ENCODE measurements at places on chromosomes 1 and 21.

GRCh38 chr1:186819126-186819525 is 9.6 kb upstream of the PLA2G4A start:
- DNase-seq, result no peak

DNA sequence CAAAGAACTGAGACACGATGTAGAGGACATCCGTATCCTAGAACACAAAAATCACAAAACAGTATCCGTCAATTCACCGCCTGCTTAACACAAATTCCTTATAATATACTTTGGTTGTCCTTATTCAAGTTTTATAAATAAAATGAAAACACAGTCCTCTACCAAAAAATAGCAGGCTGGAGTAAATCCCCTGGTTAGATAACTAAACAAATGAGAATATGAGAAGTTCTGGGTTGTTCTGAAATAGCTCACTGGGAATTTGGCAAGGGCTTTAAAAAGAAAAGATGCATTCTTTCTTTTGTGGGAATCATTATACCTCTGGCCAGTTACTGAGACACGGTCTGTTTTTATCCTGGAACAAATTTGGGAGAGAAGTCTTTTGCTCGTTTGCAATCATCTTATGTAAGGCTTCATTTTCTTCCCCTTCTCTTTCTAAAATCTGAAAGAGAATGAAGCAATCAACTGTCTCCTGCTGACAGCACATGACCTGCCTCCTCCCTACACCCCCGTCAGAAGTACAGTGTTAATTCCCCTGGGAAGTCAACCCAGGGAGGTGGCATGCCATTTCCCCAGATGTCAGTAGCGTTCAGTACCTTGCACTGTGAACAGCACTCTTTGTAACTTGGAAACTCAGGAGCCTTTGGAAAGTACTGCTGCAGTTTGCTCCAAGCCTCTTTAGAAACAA is 37.1 kb upstream of the RAP1GAP start:
- peak; percentile 9 for DNase-seq

DNA sequence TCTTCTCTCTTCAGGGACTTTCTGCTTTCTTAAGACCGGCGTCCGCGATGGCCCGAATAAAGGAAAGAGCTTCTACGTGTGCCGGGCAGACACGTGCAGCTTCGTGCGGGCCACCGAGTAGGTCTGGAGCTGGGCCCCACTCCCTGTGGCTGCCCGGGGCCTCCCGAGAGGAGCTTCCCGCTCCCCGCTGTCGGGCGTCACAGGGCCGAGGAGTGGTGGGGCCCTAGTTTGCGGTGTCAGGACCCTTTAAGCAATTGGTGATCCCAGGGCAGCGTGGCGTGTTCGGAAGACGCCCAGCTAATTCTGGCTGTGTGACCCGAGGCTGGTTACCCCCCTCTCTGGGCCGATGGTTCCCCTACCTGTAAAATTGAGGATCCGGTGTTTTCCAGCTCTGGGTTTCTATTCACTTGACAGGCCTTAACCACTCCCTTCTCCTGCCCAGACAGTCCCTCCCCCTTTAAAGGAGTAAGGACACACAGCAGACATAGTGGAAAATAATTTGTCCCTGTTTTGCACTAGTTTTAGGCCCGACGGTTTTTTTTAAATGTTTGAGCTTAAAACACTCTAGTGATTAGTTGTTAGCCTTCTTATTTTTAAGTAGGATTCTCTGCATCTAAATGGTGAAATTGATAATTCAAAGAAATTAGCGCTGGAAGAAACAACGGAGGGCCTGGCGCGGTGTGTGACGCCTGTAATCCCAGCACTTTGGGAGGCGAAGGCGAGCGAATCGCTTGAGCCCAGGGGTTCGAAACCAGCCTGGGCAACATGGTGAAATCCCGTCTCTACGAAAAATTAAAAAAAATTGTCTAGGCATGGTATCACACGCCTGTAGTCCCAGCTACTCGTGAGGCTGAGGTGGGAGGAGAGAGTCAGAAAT is 553 bp downstream of the TTF2 start:
- no peak for DNase-seq

GRCh38 chr1:219081943-219082925 is 91.4 kb upstream of the LYPLAL1 start:
- DNase-seq, result no peak

GRCh38 chr1:175287377-175287776 is 94.8 kb upstream of the KIAA0040 start:
- DNase-seq, result no peak

DNA sequence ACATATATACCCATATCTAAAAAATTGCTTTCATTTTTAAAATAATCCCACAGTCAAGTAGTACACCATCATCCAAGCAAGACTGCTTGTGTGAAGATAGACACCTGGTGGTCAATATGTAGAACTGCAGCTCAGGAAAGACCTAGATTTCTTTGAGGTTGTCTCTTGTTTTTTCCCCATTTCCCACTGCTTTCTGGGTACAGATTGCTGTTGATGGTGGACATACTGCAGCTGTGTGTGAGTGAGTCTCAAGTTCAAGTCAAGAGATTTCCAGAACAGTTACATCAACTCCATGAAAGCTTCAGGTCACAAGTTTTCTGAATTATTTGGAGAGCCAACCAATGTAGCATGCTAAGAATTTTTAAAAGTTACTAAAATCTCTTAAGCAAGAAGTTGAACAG is 306.4 kb downstream of the DUSP10 start:
- no peak for DNase-seq

GRCh38 chr1:208254376-208254775 is 10.2 kb upstream of the PLXNA2 start:
- no peak for DNase-seq

DNA sequence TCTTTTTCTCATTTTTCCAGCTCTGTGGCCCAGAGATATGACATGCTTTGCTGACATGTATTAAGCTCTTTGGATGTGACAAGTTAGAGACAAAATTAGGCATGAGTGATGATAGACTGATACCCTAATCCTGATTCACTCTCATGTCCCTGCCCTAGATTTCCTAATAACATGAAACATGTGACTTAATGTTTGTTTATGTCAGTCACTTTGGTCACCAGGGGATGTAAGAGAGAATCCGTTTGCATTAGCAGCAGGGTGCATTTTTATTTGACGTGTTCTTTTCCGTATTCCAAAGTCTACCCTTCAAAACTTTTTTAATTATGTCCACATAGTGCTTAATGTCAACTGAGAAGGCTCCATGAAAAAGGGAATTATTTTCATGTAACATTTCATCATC is 192.4 kb downstream of the HMCN1 start:
- DNase-seq, result no peak

- no peak for DNase-seq
These were observed 55.1 kb downstream of the UBE2T start for GRCh38 chr1:202286622-202287097.

DNA sequence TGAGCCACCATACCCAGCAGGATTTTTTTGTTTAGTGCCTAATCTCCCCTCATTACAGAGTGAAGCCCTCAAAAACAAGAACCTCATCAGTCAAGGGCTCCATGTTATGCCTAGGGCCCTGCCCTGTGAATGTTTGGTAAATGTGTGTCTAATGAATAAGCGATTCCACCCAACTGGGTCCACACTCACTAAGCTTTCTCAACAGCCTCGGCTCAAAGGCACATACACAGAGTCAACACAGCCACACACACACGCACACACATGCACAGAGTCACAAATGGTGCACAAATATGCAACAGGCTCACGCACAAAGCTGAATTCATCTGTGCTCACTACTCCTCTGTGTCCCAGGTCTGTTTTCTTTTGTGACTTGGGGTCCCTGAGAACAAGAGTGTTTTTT is 11.7 kb upstream of the SYNC start:
- no peak for DNase-seq

GRCh38 chr1:25140073-25140797 is 92.1 kb downstream of the SYF2 start:
- no peak for DNase-seq

- peak; percentile 14 for DNase-seq
These were observed 12.0 kb downstream of the SYT11 start for GRCh38 chr1:155871390-155871789.

DNA sequence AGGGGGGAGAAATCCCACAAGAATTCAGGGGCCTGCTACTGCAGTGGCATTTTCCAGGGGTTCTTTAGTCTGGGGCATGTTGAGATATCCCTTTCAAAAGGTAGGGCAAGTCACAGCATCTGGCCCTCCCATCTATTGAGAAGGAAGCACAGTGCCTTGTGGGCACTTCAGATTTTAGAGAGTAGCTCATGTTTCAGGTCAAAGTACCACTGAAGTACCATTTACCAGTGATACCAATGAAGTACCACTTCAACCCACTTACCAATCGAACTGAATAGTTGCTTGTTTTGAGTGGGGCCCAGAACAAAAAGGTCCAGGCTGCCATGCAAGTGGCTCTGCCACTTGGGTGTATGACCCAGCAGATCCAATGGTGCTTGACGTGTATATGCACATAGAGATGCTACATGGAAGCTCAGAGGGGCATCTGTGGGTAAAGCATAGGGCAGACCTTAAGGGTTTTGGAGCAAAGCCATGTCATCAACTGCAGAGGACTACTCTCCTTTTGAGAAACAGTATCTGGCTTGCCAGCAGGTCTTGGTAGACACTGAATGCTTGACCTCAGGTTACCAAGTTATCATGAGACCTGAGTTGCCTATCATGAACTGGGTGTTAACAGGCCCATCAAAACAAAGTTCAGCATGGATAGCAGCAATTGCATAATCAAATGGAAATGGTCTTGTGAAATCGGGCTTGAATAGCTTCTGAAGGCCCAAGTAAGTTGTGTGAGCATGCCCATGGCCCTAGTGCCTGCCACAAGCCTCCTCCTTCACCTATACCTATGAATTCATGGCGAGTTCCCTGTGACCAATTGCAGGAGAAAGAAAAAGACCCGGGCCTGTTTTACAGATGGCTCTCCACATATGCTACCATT is 23.5 kb downstream of the PLA2G2D start:
- DNase-seq, result no peak

DNA sequence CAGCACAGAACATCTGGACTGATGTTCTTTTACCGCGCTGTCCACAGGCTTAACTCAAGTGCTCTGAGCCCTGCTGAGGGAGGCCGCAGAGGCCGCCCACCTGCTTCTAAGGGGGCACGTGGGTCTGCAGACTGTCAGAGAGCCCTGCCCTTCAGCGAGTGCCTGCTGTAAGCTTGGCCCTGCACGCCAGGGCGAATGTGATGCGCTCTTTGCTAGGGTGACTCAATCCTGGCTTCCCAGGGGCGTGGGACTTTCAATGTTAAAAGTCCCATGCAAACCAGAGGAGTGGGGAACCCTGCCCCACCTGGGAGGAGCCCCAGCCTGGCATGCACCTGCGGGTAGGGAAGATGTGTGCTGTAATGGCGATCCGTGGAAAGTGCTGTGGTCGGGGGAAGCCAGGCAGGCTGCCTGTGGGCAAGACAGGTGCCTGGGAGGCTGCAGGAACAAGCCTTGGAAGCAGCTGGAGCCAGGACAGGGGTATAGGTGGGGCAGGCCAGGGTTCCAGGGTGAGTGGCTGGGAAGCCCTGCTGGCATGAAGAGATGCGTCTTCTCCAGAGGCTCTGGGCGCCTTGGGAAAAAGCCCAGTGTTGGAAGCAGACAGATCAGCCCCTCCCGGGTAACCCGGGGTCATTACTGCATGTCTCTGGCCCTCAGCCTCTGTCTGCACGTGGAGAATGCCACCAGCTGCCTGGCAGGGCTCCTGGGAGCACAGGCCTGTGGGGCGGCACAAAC is 594 bp upstream of the PANK4 start:
- no peak for DNase-seq

GRCh38 chr1:183097438-183098051 is 74.3 kb downstream of the LAMC1 start:
- peak; percentile 15 for DNase-seq

GRCh38 chr1:202644219-202645096 is 65.8 kb downstream of the SYT2 start:
- DNase-seq, result no peak

GRCh38 chr21:18622383-18622782 is 218.8 kb upstream of the TMPRSS15 start:
- no peak for DNase-seq

GRCh38 chr1:60055336-60055735 is 18.2 kb downstream of the C1orf87 start:
- DNase-seq, result no peak

- DNase-seq, result no peak
These were observed 35.1 kb upstream of the ADGRL4 start for GRCh38 chr1:79041666-79042065.

DNA sequence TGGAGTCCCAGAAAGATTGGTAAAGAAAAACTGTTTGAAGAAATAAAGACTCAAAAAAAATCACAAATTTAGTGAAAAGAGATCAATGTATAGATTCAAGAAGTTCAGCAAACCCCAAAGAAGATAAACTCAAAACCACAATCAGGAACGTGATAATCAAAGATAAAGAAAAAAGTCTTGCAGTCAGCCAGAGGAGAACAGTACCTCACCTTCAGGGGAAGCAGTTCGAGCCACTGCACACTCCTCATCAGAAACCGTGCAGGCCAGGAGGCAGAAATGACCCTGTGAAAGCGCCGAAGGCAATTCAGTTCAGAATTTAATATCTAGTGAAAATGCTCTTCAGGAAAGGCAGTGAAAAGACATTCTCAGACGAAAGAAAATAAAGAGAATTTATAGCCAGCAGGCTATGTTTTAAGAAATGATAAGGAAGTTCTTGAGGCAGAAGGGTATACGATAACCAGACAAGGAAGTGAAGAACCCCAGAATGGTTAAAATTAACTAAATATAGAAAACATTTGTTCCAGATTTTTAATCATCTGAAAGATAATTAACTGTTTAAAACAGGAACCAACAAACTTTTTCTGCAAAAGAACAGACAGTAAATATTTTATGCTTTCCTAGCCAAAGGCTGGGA is 13.5 kb upstream of the SUMO3 start:
- DNase-seq, result no peak

DNA sequence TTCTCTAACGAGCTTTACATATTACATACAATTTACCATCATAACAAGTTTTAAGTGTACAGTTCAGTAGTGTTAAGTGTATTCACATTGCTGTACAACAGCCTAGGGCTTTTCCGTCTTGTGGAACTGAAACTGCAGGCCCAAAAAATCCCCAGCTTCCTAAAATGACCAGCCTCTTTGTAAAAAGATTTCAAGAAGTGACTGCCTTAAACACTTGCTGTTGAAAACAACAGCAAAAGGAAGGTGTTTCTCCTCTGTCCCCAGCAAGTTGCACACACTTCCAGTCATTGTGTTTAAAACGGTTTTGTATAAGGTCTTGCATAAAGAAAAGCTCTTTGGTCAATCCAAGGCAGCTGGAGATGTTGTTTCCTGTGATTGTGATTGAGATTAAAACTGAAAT is 16.0 kb upstream of the GBP1 start:
- DNase-seq, result no peak

DNA sequence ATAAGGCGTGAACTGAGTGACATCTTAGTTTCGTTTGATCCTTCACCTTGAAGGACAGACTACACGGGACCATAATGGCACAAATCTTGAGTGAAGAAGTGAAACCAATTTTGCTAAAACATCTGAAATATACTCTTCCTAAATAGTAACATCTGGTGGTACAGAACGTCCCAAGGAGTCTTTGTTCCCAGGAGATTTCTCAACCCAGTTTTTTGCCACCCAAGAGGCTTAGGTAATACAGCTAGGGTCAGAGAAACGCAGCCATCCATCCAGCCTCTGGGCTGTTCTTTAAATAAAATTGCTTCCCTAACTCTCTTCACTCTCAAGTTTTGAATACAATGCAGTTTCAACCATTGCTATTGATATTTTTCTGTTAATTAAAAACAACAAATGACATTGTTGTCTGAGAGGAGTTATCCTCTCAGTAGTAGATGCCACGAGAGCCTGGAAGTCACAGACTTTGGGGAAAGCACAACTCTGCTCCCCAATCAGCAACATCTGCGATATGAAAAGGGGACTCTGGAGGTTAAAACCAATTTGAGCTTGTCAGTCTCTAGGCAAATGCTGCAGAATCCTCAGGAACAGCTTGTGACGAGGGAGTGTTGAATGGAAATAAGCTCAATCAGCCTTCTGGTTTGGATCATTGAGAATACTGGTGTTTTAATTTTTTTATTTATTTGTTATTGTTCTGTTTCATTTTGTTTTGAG is 394.3 kb upstream of the ADGRL2 start:
- DNase-seq, result no peak
